ENCODE measurements at places on chromosomes 5 and 9.
A peak's percentile ranks its signal among the peaks of the same experiment; 100 is the strongest.

DNA sequence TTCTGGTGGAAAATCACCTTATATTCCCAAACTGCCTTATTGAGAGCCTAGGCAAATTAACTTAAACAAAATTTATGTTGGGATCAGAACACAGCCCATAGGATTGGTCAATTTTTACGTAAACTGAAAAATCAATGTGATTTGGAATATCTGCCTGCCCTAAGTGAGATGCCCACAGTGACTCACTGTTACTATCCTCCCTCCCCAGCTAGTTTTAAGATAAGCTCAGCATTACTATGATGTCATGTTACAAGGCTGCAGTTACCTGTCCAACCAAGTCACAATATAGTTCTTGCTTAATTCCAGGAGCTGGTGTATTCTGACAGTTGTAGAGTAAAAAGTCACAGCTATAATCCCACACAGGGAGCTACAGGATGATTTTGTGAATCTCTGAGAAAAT lies 23.1 kb downstream of the SKP1 start:
- no peak overlapping the region for H3K4me3 ChIP-seq
- H3K27ac ChIP-seq: no peak overlapping the region
- H3K4me1 ChIP-seq: peaks cover 39% of the 10 kb centered on the region
- peaks cover 59% of the 10 kb centered on the region for H3K36me3 ChIP-seq
- no peak for DNase-seq
- no peaks in the 10 kb centered on the region for H3K27me3 ChIP-seq

- H3K4me1 ChIP-seq: no peaks in the 10 kb centered on the region
- H3K27me3 ChIP-seq: peaks cover 1% of the 10 kb centered on the region
- no peak overlapping the region for H3K4me3 ChIP-seq
- DNase-seq: no peak
These were observed 42.2 kb upstream of the MYO10 start for GRCh38 chr5:16978296-16978695.

DNA sequence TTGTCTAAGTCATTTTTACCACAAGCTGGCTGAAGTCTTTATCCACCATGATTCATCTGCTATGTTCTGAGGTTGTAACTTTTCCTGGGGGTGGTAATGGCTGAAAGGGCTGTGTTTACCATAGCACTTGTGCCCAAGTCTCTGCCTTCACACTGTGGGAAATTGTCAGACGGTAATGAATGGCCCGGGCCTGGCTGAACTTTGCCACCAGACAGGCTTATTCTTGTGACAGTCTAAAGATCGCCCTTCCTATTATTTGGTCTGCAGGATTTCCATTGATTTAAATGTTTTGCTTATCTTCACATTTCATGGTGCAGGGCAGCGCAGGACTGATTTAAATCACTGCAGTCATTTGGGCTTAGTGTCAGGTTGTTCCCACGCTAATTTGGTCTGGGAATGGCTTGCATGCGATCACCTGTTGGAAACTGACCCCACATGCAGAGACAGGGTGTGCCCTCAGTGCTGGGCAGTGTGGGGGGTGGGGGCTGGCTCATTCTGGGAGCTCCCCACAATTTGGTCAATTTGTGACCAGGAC lies 109.3 kb upstream of the ICE1 start:
- H3K27ac ChIP-seq: no peak overlapping the region
- no peaks in the 10 kb centered on the region for H3K4me1 ChIP-seq
- no peaks in the 10 kb centered on the region for H3K27me3 ChIP-seq
- DNase-seq: no peak

- H3K4me1 ChIP-seq: peaks cover 34% of the 10 kb centered on the region
- no peak overlapping the region for H3K27ac ChIP-seq
- no peak overlapping the region for H3K4me3 ChIP-seq
- peaks cover 25% of the 10 kb centered on the region for H3K36me3 ChIP-seq
These were observed 4.6 kb downstream of the NMRK1 start for GRCh38 chr9:75083188-75083970.

GRCh38 chr9:94526271-94526670 lies 28.6 kb upstream of the PCAT7 start:
- no peak for DNase-seq
- no peak overlapping the region for H3K4me3 ChIP-seq
- H3K36me3 ChIP-seq: no peaks in the 10 kb centered on the region
- H3K27ac ChIP-seq: no peak overlapping the region

GRCh38 chr5:37825334-37825915 lies 14.4 kb downstream of the GDNF start:
- H3K4me3 ChIP-seq: no peak overlapping the region
- H3K27ac ChIP-seq: no peak overlapping the region
- no peaks in the 10 kb centered on the region for H3K4me1 ChIP-seq
- H3K27me3 ChIP-seq: peaks cover 16% of the 10 kb centered on the region

DNA sequence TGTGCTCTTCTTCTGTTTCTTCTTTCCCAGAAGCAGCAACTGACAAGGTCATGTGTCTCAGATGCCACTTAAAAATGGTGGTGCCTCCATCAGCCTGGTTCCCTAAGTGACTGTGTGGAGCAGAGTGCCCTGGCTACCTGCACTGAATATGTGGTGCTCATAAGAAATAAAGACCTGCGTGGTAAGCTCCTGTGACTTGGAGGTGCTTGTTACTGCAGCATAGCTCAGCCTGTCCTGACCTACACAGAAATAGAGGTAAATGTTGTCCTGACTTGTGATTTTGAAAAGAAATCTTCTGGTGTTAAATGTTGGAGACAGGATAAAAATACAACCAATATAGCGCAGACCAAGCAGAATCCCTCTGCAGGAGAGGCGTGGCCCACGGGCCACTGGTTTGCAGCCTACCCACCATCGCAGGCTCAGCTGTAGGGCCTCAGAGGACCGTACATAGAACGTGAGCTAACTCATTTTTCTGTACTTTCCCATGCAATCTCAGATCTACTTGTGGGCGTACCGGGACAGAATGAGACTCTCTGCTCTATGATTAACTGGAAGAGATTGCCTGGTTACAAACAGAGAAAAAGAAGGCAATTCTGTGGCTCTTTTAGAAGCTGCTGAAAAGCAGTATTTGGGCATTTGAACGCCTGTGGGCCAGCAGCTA lies 79.4 kb upstream of the UNC5A start:
- DNase-seq: no peak
- no peaks in the 10 kb centered on the region for H3K36me3 ChIP-seq
- no peak overlapping the region for H3K27ac ChIP-seq
- no peak overlapping the region for H3K4me3 ChIP-seq
- H3K4me1 ChIP-seq: no peaks in the 10 kb centered on the region

- peaks cover 3% of the 10 kb centered on the region for H3K27me3 ChIP-seq
- no peak for DNase-seq
- no peaks in the 10 kb centered on the region for H3K4me1 ChIP-seq
- no peak overlapping the region for H3K4me3 ChIP-seq
- H3K27ac ChIP-seq: no peak overlapping the region
These were observed 13.7 kb upstream of the GRIA1 start for GRCh38 chr5:153476767-153477166.

DNA sequence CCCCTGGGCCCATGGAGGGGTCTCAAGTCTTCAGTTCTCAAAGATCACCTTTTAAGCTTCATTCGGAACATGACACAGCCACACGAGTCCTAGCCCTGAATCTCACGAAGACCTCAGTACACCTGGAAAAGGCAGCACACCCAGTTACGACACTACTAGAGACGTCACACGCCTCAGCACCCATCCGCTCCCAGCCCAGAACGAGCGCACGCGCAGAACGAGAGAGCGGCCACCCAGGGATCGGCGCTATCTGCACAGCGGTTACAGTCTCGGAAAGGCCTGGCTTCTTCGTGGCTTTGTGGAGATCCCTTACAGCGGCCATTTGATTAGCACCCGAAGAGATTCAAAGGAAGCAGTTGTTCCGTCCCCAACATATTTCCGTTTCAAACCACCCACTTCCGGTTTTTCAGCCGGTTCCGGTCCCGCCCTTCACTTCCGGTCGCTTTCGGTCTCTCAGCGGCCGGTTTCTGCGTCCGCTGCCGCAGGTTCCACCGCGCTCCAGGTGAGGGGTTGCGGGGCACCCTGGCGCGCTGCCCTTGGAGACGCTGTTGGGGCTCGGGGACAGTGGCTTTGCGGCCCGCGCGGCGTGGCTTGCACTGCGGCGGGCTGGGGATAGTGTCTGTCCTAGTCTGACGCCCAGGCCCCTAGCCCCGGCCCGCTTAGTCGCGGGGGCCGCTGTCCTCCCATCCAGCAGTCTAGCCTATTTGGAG lies at the start of gene UBLCP1:
Gene UBLCP1 (plus strand): TSS at position 432 of the 710 bp plus-strand sequence. CDS start 5,626 bp downstream, outside the sequence.
- peaks cover 2% of the 10 kb centered on the region for H3K27me3 ChIP-seq
- peaks cover 35% of the 10 kb centered on the region for H3K36me3 ChIP-seq
- peak within 1 kb of the TSS; percentile 96 for H3K4me3 ChIP-seq
- H3K4me1 ChIP-seq: peaks cover 21% of the 10 kb centered on the region
- peak; percentile 71 for DNase-seq

GRCh38 chr9:80134487-80134886 lies 562.7 kb downstream of the TLE4 start:
- H3K4me1 ChIP-seq: no peaks in the 10 kb centered on the region
- no peak for DNase-seq
- peaks cover 1% of the 10 kb centered on the region for H3K27me3 ChIP-seq

DNA sequence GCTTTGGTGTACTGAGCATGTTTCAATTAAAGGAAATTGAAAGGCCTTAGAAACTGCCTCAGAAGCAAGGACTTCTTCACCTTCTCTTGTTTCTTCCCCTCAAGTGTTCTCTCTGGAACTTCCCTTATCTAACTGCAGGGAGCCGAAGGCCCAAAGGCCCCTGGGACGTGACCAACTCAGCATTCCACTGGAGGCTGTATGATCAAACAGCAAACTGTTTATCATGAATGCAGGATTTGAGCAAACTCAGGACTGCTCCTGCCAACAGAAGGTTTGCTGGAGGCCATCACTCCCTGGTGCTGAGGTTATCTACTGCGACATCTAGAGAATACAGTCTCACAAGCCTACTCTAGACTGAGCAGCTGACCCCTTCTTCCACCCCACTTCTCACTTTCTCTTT lies 4.8 kb upstream of the CDH10 start:
- DNase-seq: no peak
- H3K27ac ChIP-seq: no peak overlapping the region
- H3K4me3 ChIP-seq: no peak overlapping the region
- no peaks in the 10 kb centered on the region for H3K27me3 ChIP-seq

DNA sequence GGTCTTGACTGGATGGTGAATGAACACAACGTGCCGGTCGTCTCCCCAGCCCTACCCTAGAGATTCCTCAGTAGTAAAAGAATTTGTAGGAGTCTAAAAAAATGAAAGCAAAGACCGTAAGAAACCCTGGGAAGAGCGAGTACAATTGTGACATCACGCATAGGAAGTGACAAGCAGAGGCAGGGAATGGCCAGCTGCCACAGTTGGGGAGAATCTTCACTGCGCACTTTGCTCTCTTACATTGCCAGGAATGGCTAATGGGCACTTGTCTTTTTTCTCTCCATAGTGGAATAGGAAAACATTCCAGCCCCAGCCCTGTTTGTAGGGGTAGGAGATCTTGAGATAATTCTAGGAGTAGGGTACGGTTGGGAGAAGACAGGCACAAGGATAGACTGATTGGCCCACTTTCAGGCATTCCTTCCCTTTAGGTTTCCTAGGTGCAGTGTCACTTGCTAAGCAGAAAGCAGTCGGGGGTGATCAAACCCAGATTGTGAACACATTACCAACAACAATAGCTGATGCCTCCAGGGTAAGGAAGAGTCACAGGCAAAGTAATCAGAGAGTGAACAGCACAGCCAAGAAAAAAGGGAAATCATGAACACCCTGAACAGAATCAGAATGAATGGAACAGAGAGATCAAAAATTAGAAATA lies 302.7 kb downstream of the MAN2A1 start:
- no peaks in the 10 kb centered on the region for H3K4me1 ChIP-seq
- H3K4me3 ChIP-seq: no peak overlapping the region
- no peak for DNase-seq

GRCh38 chr9:132743931-132744479 lies 73.7 kb downstream of the GTF3C4 start:
- no peak overlapping the region for H3K27ac ChIP-seq
- H3K4me3 ChIP-seq: no peak overlapping the region
- H3K27me3 ChIP-seq: peaks cover 45% of the 10 kb centered on the region
- no peaks in the 10 kb centered on the region for H3K36me3 ChIP-seq

DNA sequence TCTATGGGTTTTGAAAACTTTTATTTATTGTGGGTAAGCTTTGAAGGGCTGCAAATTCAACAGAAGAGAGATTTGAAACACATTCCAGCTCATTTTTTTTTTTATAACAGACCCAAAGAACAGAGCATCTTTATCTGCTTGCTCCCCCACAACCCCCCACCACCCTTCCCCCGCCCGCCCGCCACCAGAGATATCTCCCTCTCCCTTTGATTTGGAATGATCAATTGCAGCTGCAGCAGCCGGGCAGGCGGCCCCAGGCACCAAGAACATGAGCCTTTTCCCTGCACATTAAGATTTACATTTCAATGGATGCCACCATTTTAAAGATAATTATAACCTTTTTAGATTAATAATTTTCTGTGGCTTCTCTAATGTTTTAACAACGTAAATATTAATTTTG lies 510.9 kb downstream of the ZNF608 start:
- no peak overlapping the region for H3K4me3 ChIP-seq
- H3K27ac ChIP-seq: no peak overlapping the region
- no peaks in the 10 kb centered on the region for H3K27me3 ChIP-seq
- no peaks in the 10 kb centered on the region for H3K36me3 ChIP-seq
- H3K4me1 ChIP-seq: no peaks in the 10 kb centered on the region
- no peak for DNase-seq

- no peak for DNase-seq
- peaks cover 15% of the 10 kb centered on the region for H3K27me3 ChIP-seq
- peaks cover 18% of the 10 kb centered on the region for H3K4me1 ChIP-seq
- no peak overlapping the region for H3K27ac ChIP-seq
- no peaks in the 10 kb centered on the region for H3K36me3 ChIP-seq
These were observed 163.8 kb downstream of the TMEM38B start for GRCh38 chr9:105858006-105858690.

- H3K4me1 ChIP-seq: no peaks in the 10 kb centered on the region
- peaks cover 28% of the 10 kb centered on the region for H3K36me3 ChIP-seq
- H3K4me3 ChIP-seq: no peak overlapping the region
These were observed 22.2 kb upstream of the MCCC2 start for GRCh38 chr5:71564895-71565294.

- no peaks in the 10 kb centered on the region for H3K36me3 ChIP-seq
- no peak overlapping the region for H3K4me3 ChIP-seq
- H3K27me3 ChIP-seq: peaks cover 26% of the 10 kb centered on the region
- H3K4me1 ChIP-seq: peaks cover 11% of the 10 kb centered on the region
- no peak for DNase-seq
These were observed 25.5 kb upstream of the FBP1 start for GRCh38 chr9:94664801-94665200.

GRCh38 chr9:90611568-90611967 lies 31.1 kb downstream of the DIRAS2 start:
- H3K36me3 ChIP-seq: no peaks in the 10 kb centered on the region
- no peak overlapping the region for H3K27ac ChIP-seq
- no peak overlapping the region for H3K4me3 ChIP-seq
- H3K27me3 ChIP-seq: peaks cover 15% of the 10 kb centered on the region

- peaks cover 2% of the 10 kb centered on the region for H3K27me3 ChIP-seq
- H3K4me3 ChIP-seq: no peak overlapping the region
- H3K27ac ChIP-seq: no peak overlapping the region
- DNase-seq: no peak
- no peaks in the 10 kb centered on the region for H3K36me3 ChIP-seq
- no peaks in the 10 kb centered on the region for H3K4me1 ChIP-seq
These were observed 41.0 kb downstream of the BASP1 start for GRCh38 chr5:17258431-17258830.

Data from activated T-helper 1 cell treated with anti-CD3 and anti-CD28 coated beads, Interleukin-12 subunit alpha, Interleukin-12 subunit beta, Interleukin-2, Interleukin-4 antibody, amounts not matched to agents 30 ng/mL and 10 ng/mL and 1 ng/mL, durations not matched to agents 14 hours and 24 hours and 36 hours (primary cell).